ENCODE measurements at places on chromosomes 3 and 15.

- no peak for DNase-seq
Observed at GRCh38 chr3:69079269-69080159, 651 bp downstream of the UBA3 start.

- no peak for DNase-seq
Observed at GRCh38 chr3:119555309-119555735, 4.1 kb downstream of the CD80 start.

DNA sequence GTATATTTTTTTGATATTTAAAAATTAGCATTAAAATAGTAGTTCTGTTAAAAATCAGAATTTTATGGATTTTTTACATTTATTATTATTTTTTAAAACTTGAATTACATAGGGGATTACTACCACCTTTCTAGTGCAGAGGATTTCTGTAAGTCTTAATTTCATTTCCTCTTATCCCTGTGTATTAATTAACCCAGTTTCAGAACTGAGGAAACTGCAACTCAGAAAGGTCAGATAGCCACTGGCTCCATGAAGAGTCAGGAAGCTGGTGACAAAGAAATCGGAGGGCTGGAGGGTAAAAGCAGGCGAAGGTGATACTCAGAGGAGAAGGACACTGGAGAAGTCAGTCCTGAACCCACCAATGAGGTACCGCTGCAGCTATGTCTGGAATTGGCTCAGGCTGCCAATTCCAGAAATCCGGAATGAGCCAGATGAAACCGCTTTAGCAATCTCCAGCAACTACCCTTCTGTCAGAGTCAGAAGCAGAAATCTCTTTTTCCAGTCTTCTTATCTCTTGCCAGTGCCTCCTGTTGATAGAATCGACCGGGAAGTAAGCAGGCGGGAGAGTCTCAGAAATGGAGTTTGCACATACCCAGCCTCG lies 308.5 kb downstream of the SV2B start:
- DNase-seq: peak; percentile 56

DNA sequence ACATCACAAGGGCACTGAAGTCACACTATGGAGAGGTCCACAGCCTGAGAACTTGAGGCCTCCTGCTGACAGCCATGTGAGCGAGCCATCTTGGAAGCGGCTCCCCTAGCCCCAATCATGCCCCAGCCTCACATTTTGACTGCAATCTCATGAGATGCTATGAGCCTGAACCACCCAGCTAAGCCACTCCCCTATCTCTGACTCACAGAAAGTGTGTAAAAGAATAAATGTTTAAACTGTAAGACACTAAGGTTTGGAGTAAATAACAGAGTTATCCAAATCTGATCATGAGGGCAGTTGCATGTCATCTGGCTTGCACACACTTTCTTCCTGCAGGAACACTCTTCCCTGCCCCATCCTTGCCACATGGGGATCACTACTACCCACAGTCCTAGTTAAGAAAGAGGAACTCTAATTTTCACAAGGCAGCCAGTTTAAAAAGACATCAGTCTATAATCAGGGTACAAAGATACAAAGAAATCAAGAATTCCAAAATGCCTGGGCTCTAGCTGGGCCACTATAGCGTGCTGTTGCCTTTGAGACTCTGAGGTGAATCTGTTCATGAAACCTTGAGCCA lies 494.2 kb downstream of the FOXP1 start:
- no peak for DNase-seq

DNA sequence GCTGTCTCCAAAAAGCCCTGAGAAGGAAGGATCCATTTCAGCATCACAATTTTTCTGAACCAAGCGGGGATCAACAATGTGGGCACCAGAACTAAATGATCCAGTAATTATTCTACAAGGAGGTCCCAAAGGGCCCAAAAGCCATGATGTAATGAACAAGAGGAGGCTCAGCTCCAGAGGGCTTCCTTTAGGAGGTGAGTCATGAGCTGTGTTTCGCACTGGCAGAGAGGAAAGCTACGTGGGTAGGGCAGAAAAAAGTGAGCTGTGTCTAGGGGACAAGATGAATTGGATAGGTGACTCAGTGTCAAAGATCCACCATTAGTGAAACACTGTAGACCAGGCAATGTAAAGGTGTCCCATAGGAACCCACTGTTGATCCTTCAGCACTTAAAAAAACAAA lies 113.4 kb downstream of the RORA start:
- no peak for DNase-seq

- DNase-seq: no peak
Observed at GRCh38 chr15:39788108-39788507, 5.5 kb upstream of the FSIP1 start.

DNA sequence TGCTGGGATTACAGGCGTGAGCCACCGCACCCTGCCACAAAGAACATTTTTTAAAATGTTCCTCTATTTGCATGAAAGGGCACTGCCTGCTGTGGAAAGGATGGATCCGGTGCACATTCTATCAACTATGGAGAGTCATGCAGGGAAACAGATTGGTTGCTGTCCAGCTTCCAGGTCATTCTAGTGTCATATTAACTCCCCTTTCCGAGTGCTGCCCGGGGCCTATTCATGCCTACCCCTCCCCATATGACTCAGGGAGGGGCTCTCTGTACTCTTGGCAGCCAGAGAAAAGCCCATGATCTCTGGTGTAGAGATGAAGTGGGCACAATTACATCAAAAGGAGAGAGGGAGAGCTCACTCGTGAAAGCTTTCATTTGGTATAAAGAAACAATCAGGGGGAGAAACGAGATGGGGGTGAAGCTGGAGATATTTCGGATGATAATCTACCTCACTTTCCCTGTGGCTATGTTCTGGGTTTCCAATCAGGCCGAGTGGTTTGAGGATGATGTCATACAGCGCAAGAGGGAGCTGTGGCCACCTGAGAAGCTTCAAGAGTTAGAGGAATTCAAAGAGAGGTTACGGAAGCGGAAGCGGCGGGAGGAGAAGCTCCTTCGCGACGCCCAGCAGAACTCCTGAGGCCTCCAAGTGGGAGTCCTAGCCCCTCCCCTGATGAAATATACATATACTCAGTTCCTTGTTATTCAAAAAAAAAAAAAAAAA lies 16.1 kb upstream of the AHSG start:
- DNase-seq: no peak

GRCh38 chr3:62777130-62777529 lies 98.1 kb downstream of the CADPS start:
- no peak for DNase-seq

GRCh38 chr15:57570340-57570739 lies 21.4 kb upstream of the MYZAP start:
- no peak for DNase-seq

GRCh38 chr3:52910823-52911222 lies 13.5 kb upstream of the STIMATE start:
- DNase-seq: no peak

- DNase-seq: no peak
Observed at GRCh38 chr3:54877730-54878129, 50.1 kb downstream of the LRTM1 start.

DNA sequence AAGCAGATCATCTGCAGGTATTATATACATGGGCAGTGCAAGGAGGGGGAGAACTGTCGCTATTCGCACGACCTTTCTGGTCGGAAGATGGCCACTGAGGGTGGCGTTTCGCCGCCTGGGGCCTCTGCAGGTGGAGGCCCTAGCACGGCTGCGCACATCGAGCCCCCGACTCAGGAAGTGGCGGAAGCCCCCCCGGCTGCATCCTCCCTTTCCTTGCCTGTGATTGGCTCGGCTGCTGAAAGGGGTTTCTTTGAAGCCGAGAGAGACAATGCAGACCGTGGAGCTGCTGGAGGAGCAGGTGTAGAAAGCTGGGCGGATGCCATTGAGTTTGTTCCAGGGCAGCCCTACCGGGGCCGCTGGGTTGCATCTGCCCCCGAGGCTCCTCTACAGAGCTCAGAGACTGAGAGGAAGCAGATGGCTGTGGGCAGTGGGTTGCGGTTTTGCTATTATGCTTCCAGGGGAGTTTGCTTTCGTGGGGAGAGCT lies 639 bp downstream of the MKRN3 start:
- DNase-seq: no peak

DNA sequence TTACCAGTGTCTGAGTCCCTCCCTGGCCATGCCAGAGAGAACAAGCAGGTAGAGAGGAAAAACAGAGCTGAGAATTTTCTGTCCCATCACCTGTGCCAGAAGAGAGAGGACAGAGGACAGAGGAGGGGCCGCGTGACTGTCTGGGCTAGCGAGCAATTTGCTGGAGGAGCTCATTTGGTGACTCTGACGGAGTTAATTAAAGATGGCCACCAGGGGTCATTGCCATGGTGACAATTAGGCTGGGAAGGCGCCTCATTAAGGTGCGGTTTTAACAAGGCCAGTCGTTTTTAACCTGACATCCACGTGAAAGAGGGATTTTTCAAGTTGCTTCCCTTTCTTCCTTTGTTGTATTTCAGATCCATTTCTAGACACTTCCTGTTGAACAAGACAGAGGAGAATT lies 72.4 kb downstream of the RHCG start:
- DNase-seq: no peak

GRCh38 chr3:46097691-46098241 lies 70.5 kb upstream of the XCR1 start:
- peak; percentile 20 for DNase-seq

GRCh38 chr15:65611888-65612615 lies 1.1 kb upstream of the INTS14 start:
- peak; percentile 24 for DNase-seq

GRCh38 chr3:71330505-71330904 lies 253.0 kb downstream of the FOXP1 start:
- DNase-seq: no peak

Measured in small intestine (tissue), 16 donors.